ENCODE measurements at places on chromosomes 7 and 10.
A peak's percentile ranks its signal among the peaks of the same experiment; 100 is the strongest.

- DNase-seq: no peak
Measured at GRCh38 chr7:138878856-138879255, 80.9 kb upstream of the ATP6V0A4 start.

GRCh38 chr10:97690133-97690532 is 3.1 kb upstream of the AVPI1 start:
- no peak for DNase-seq

GRCh38 chr7:106552645-106553445 is 108.1 kb downstream of the CCDC71L start:
- no peak for DNase-seq

- DNase-seq: no peak
Measured at GRCh38 chr10:5585517-5586206, 60.9 kb downstream of the CALML3 start.

GRCh38 chr10:52379287-52379686 is 65.2 kb downstream of the DKK1 start:
- DNase-seq: no peak

DNA sequence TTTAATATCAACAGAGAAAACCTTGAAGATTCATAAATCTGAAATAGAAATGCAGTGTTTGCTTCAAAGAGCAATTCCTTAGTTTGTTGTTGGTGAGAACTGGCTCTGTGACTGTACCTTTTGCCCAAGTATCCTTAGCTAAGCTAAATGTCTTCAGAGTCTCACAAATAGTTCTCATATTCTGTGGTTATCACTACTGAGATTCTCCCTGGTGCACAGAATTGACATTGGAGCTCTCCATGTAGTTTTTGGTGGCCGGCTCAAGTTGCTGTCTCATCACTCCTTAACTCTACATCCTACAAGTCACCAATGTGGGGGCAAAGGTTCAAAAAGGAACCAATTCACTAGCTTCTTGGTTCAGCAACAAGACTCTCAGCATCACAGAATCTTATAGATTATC is 780.3 kb downstream of the LRMDA start:
- no peak for DNase-seq

DNA sequence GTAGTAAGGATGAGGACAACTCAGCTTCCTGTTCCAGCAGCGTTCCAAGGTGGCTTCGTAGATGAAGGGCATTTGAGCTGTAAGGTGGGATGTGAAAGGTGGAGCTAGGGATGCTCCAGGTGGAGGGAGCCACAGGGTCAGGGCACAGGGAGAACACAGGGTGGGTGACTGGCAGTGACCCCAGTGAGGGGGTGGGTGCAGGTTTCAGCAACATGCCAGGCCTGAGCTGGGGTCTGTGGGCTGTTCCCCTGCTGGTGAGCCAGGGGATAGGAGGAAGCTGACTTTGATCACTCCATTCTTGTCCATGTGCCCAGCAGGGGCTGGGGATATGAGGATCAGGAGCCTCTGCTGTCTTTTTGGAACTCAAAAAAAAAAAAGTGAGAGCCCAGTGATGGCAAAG is 33.2 kb downstream of the CDH23 start:
- DNase-seq: no peak

- DNase-seq: no peak
Measured at GRCh38 chr10:63819753-63820329, 298.6 kb downstream of the REEP3 start.

GRCh38 chr7:132778761-132779160 is 202.5 kb upstream of the PLXNA4 start:
- DNase-seq: no peak

DNA sequence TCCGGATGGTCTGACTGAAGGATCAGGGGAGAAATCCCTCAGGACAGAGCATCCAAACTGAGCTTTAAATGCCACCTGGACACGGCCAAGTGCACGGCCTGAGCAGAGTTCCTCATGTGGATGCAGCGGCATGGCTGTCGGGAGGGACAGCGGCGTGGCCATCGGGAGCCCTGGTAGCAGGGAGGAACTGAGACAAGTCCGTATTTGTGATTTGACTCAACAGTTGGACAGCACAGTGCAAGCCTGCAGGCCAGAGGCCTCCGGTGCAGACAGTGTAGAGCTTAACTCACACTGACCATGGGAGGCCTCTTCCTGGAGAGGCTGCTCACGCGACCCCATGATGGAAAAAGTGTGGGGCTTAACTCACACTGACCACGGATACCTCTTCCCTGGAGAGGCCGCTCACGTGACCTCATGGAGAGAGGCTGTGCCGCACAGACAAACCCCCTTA is 207.4 kb downstream of the DIP2C start:
- no peak for DNase-seq

- DNase-seq: peak; percentile 26
Measured at GRCh38 chr7:3154881-3155494, 111.3 kb upstream of the CARD11 start.

Data from stimulated activated CD8-positive, alpha-beta memory T cell treated with anti-CD3 and anti-CD28 coated beads, Interleukin-7, amount 100 ng/mL, for 24 hours (primary cell).